Activated CD4-positive, alpha-beta T cell treated with anti-CD3 and anti-CD28 coated beads, Interleukin-2, amount 50 U/mL, for 16 hours (primary cell): ENCODE measurements at places on chromosomes 6 and 20.

DNA sequence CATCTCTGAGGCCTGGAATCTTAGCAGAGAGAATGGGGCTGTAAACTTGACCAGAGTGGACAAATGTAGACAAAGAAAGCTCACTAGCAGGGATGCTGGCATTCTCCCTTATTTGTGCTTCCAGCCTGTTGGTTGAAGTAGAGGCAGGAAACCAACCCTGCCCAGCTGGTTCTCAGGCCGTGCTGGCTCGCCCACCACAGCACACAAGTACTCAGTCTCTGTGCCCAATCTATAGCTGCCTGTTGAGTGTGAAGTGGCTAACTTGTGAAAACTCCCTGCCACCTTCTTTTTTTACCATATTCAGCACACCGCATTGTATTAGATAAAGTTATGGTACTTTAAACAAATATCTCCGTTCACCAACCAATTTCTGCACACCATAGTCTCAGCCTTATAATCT is 37.3 kb downstream of the HDDC2 start:
- DNase-seq: no peak

DNA sequence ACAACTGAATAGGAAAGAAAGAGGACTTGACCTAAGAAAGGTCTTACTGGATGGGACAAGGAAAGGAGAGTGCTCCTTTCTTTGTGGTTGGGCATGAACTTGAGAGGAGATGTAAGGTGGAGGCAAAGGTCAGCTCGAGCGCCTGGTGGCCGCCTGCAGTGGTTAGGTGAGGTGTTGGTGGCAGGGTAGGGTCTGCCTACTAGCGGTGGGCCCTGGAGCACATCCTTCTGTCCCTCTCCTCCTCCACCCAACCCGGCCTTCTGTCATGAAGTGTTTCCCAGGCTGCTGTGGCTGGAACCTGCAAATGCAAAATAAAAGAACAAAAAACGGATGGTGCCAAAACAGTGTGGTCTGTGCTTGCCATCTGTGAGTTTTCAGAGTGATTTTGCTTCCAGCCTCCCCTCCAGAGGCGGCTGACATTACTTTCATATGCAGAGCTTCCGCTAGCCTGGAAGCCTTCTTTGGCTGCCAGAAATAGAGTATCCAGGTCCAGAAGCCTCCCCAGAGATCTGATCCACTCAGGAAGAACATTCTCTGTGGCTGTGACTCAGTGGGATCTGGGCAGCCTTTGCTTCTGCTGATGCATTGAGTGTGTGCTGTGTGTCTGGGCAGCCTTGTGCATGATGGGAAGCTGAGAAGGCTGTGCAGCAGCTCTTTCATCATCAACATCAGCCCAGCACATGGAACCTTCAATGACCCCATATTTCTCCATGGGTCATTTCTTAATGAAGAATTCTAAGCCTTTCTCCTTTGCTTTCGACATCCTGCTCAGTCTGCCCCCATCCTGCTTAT is 79.8 kb upstream of the FAM184A start:
- no peak for DNase-seq

DNA sequence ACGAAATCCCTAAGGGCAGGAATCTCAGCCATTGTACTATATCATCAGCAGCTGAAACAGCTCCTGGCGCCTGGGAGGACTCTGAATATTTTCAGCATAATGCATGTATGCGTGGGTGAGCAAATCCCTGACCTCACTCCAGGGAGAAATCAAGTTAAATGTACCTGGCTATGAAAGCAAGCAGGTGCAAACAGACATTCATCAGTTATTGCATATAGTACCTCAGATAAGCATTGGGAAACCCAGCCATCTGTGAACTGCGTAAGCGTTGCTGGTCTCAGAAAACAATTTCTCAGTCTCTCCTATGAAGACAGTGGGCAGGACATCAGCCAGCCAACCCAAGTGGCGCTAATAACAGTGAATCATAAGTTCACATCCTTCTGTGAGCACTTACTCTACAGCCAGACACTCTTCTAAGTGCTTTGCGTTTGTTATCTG is 622.6 kb downstream of the EPM2A start:
- no peak for DNase-seq

GRCh38 chr6:80148220-80148619 is 41.7 kb downstream of the BCKDHB start:
- no peak for DNase-seq

DNA sequence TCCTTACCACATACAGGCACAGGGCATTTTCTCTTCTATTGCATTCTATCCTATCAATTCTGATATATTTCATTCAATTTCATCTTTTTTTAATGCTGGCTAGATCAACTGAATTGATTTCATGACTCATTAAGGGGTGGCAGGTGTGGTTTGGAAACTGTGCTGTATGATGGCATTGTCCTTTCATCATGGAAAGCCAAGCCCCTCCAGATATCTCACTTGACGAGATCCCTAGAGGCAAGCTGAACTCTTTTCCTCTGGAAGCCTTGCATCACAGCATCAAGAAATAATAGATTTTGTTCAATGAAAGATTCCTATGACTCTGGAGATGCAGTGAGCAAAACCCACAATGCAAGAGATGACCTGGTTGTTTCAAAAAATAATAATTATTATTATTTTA is 401.2 kb downstream of the PREX1 start:
- DNase-seq: no peak

DNA sequence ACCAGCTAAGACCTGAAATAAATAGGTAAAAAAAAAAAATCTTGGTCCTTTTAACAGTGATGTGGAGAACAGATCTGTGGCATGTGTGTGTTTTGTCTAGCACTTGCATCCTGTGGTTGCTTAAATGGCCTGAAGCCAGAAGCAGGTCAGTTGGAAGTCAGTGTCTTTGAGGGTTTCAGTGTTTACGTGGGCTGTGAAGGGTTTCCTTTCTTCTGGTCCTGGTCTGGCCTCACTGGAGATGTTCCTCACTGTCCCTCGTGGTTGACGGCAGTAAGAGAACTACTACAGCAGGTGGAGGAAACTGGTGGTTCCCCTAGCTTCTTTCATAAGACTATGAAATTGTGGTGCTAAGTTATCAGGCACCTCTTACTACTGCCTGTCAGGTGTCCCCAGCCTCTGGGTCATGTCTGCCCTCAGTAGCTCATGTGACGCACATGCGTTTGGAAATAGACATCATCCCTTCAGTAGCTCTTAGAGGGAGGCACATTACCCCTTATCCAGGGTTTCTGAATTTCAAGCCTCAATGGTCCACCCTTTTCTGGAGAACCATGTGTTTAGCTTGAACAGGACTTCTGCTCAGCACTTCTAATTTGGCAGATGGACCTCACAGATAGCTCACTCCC is 59.4 kb upstream of the SCP2D1 start:
- no peak for DNase-seq

- no peak for DNase-seq
These were observed 117.0 kb downstream of the HIVEP2 start for GRCh38 chr6:142827991-142828390.

GRCh38 chr6:28135393-28135792 is 6.3 kb upstream of the ZKSCAN8 start:
- peak; percentile 19 for DNase-seq

DNA sequence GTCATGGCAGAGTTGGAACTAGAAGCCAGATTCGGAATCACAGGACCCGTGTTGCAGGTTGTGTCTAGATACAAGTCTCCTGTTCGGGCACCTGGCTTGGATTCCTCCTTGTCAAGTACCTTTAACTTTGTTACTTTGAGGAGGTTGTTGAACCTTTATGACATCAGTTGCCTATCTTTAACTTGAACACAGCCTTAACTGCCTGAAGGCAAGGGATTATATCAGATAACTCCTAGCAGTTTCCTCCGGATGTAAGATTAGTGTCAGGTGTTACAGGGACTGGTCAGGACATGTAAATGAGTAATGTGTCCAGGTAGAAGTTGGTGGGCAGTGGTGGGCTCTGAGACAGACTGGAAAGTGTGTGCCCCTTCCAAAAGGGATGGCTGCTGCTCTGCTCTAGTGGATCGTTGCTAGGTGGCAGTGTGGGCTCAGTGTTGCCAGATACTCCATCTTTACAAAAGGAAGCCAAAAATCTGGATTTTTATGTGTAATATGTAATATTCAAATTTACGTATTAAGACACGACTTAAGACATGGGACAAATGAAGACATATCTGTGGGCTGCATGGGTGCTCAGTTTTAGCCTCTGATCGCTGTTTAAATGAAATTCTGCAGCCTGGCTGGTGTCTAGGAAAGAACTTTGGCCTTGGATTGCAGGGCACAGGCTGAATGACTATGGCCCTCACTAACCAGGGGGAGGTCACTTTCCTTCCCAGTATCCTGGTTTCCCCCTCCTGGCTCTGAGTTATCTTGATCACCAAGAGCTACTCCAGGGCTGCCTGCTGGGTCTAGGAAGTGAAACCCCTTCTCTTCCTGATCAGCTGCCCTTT is 27.1 kb downstream of the CHMP4B start:
- DNase-seq: no peak

- DNase-seq: no peak
These were observed 112.8 kb upstream of the BMP2 start for GRCh38 chr20:6654513-6655252.

DNA sequence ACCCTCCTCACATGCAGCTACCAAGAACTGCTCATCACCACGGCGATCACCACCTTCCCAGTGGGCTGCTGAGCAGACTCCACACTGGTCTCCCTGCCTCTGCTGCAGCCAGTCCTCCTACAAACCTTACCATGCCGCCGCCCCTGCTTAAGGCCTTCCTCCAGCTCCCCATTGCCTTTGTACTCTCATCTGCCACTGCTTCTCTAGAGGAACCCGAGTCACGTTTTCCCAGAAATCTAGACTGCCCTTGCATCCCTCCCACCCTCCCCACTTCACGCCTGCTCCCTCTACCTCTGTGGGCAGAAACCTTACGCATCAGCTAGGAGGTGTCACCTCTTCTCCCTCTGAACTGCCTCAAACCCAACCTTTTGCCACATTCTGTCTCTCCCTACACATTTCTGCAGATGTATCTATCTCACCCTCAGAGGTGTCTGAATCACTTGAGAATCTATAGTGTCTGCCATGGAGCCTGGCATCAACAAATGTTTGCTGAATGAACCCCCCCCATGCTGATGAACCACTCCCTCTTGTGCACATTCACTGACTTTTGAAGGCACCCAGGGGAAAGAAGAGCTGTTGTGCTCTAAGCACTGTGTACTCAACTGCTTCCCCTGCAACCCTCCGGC is 4.3 kb downstream of the E2F1 start:
- peak; percentile 42 for DNase-seq

- DNase-seq: peak; percentile 83
These were observed 605 bp upstream of the PPP1R16B start for GRCh38 chr20:38804682-38805501.

DNA sequence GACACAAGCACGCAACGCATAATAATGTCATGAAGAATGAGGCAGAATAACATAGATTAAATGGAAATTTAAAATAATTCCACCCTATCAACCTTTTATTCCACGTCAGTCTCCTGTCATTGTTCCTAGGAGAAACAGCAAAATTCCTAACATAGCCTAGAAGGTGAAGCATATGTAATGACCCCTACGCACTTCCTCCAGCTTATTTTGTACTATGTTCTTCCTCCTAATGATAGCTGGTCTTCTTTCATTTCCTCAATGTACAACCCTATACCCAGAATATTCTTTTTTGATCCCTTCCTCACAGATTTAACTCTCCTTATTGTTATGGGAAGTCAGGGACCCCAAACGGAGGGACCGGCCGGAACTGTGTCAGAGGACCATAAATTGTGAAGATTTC is 122.0 kb upstream of the CARMIL1 start:
- no peak for DNase-seq

GRCh38 chr6:164379795-164380194 is 929.6 kb downstream of the C6orf118 start:
- no peak for DNase-seq

- no peak for DNase-seq
These were observed 292.0 kb upstream of the ARID1B start for GRCh38 chr6:156485150-156485549.

DNA sequence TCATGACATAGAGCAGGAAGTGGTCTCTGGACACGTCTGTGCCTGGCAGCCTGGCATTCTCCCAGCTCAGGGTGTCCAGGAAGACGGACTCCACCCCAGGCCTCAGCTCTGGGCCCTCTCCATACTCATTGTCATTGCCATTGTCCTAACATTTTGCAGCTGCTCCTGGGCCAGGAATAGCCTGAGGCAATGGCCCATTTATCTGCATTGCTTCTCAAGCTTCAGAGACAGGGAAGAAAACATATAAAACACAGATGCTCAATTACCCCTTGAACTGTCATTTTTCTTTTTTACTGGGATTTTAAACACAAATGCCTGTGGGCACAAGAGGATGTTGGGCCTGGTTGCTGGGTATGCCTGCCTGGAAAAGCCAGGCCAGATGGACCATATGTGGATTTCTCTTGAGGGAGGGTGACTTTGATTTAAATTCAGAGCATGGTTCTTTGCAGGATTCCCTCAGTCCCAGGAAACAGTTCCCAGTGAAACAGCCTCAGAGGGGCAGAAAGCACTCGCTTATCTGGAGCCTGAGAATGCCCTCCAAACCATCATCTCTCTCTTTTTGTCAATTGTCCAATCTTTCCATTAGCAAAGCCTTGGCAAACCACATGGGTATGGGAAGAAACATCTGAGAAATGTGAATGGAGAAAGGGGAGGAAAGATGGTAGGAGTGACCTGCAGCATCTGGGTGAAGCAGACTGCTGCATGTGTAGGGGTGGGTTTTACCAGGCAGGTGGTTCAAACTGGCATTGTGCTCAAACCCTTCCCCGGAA is 17.9 kb downstream of the LAMP5 start:
- DNase-seq: no peak

GRCh38 chr6:154840363-154840762 is 107.1 kb downstream of the SCAF8 start:
- no peak for DNase-seq

DNA sequence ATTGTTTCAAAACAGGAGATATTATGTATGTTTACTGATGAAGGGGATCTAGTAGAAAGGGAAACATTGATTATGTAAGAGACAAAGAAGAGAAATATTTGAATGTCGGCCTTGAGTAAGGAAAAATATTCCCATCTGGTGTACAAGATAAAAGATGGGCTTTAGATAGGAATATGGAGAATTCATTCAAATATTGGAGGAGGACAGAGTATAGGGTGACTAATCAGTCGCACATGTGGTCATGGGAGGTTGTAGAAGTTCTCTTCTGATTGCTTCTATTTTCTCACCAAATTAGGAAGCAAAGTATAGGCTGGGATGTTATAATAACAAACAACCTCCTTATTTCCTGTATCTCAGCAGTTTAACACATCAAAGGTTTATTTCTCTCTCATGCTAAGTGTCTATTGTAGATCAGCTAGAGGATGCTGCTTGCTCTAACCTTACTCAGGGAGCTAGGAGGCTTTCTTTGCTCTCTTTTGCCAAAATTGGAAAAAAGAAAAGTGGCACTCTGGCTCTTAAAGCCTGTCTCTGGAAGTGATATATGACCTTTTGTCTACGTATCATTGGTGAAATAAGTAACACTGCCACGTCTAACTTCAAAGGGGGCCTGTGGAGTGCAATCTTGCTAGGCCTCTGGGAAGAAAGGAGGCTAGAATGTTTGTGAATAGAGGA is 1.2 kb upstream of the HDDC2 start:
- DNase-seq: no peak
